ENCODE measurements at places on chromosomes 5 and 9. TPM values are rescaled to one million over a fixed set of nuclear protein-coding genes. Genes with fewer than 3 reads are reported as not detected.
A peak's percentile ranks its signal among the peaks of the same experiment; 100 is the strongest.

GRCh38 chr5:154514331-154514730 is 36.3 kb upstream of the HAND1 start:
- DNase-seq: no peak

The FOXD1 gene
- total RNA-seq: 15.6 TPM

GRCh38 chr5:39780347-39780746 is 355.6 kb upstream of the DAB2 start:
- no peak for DNase-seq

DNA sequence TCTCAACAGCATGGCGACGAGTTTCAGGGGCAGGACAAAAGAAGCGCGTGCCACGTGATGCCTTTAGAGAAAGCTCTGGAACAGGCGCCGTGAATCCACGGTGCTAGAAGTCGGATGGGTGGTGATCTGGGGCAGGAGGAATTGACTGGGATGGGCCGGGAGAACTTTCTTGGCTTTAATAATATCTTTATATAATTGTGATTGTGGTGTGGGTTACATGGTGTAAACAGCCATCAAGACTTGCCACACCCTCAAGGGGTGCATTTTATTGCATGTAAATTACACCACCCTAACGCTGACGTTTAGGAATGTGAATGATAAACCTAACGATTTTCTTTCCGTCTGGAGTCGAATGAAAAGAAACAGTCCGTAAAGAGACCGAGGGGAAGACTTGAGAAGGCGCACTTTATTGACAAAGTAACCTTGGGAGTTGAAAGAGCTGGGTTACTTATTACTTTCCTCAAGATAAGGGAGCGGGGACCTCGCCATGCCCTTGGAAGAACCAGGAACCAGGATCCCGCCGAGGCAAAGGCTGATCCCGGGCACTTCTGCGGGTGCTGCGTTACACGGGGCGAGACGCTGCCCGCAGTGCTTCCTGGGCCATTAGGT is 8.5 kb downstream of the NRARP start:
- DNase-seq: no peak

DNA sequence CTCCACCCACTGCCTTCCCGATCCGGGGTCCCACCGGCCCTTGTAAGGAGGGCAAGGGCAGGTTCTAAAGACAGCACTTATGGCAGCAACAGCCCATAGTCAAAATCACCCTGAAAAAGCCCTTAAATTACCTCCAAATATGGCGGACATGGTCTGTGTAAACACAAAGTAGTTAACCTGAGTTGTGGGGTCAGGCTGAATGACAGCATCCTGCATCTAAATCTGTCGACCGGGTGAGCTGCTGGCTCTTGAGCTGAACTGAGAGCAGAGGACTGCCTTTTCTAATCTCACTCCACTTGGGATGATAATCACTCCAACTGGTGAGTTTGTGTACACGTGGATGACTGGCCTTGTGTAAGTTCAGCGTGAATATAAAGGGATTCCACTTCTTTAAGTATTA is 249.6 kb downstream of the DENND1A start:
- DNase-seq: no peak

- DNase-seq: no peak
These were observed 45.1 kb downstream of the IL31RA start for GRCh38 chr5:55896238-55896637.

The F2RL2 gene
- 37.5 TPM for total RNA-seq

The SPATA31A3 gene
- not detected for total RNA-seq

The CDKN2B gene
- total RNA-seq: not detected

The TMC1 gene
- total RNA-seq: not detected

DNA sequence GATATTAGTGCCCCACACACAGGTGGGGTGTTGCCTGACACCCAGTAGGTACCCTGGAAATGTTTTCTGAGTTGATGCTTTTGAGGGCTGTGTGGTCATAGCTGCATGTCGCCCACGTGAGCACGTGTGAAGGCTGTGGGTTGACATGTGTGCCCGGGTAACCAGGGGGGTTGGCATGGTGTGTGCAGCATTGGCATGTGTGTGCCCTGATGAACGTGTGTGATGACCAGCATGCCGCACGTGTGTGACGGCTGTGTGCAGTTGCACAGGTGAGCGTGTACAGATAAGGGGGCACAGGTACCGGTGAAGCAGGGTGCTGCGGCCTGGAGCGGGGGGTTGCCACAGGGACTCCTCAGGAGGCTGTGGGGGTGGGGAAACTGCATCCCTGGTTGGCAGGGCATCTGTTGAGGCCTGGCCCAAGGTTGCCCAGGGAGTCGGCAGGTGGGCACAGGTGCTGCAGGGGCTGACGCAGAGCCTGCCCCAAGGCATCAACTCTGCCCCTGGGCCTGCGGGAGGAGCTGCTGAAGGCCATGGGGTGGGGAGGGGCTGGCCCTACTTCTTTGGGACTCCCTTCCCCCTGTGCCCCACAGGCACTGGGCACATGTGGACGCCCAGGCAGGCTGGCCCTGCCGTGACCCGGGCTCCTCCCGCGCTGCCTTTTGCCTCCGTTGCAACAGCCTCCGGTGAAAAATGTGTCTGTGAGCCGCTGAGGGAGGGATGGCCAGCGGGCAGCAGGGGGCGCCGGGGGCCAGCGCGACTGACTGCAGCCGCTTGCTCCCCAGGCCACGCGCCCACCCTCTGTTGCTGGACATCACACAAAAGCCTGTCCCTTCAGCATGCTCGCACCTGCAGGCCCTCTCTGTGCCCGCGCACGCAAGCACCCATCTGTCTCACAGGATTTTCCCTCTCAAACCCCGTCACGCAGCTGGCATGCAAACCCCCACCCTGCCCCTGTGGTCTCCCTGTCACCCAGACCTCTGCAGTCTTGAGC is 2.2 kb downstream of the UNC5A start:
- DNase-seq: peak; percentile 24

The PRRT1B gene
- total RNA-seq: not detected

GRCh38 chr9:99103054-99103895 is 1.6 kb upstream of the TGFBR1 start:
- no peak for DNase-seq

DNA sequence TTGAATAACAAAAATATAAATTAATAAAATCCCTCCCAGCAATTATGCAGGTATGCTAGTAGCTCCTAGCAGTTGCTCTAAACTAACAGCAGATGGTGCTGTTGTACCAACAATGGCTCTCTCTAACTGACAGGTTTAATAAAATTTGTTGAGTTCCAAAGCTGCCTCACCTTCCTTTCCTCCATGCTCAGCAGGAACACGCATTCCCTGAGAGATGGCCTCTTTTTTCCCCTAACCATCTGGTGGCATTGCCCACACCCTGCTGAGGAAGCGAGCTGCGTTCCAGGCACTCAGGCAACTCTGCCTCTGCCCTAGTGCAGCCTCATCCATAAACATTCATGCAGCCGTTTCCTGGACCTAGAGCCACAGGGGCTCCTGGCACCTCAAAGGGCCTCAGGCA is 106.2 kb downstream of the KLHL3 start:
- DNase-seq: peak; percentile 64

The GOLPH3 gene
- total RNA-seq: 76.8 TPM

GRCh38 chr9:133584559-133585476 is 24.4 kb downstream of the FAM163B start:
- no peak for DNase-seq

- no peak for DNase-seq
These were observed 281.1 kb upstream of the MAP3K1 start for GRCh38 chr5:56534102-56534829.

GRCh38 chr9:137645211-137645610 is 26.4 kb downstream of the EHMT1 start:
- no peak for DNase-seq

- no peak for DNase-seq
These were observed 43.9 kb downstream of the PAM start for GRCh38 chr5:102799017-102799416.

The GTF3C5 gene
- 63.1 TPM for total RNA-seq
